Activated CD8-positive, alpha-beta T cell treated with anti-CD3 and anti-CD28 coated beads for 36 hours (primary cell): ENCODE measurements at places on chromosomes 3 and 15.

DNA sequence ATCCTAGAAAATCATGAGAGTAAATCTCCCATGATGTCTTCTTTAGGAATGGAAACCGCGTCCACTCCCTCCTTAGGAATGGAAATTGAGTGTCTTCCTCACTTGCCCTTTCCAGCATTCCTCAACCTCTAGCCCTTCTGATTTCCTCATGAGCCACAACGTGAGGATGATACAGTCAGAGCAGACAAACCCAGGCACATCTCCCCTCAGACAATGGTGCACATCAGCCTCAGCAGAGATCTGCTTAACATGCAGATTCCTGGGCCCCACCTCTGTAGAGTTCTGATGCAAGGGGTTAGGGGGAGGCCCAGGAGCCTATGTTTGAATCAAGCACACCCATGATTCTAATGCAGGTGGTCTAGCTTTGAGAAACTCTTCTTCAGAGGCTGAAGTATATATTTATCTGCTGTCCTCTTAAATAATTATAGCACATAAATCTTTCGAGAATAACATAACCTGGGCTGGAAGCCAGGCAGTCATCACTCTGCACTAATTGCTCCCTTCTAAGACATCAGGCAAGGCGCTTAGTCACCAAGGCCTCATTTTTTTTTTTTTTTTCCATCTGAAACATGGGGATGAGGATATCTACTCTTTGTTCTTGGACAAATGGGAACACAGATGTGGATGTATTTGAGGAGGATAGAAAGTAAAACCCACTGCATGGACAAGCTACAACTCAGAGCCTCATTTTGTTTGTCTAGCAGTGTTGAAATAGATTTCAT lies 81.7 kb downstream of the PRICKLE2 start:
- H3K4me1 ChIP-seq: no peaks in the 10 kb centered on the region
- no peaks in the 10 kb centered on the region for H3K27me3 ChIP-seq
- H3K4me3 ChIP-seq: no peak overlapping the region
- no peak for DNase-seq

DNA sequence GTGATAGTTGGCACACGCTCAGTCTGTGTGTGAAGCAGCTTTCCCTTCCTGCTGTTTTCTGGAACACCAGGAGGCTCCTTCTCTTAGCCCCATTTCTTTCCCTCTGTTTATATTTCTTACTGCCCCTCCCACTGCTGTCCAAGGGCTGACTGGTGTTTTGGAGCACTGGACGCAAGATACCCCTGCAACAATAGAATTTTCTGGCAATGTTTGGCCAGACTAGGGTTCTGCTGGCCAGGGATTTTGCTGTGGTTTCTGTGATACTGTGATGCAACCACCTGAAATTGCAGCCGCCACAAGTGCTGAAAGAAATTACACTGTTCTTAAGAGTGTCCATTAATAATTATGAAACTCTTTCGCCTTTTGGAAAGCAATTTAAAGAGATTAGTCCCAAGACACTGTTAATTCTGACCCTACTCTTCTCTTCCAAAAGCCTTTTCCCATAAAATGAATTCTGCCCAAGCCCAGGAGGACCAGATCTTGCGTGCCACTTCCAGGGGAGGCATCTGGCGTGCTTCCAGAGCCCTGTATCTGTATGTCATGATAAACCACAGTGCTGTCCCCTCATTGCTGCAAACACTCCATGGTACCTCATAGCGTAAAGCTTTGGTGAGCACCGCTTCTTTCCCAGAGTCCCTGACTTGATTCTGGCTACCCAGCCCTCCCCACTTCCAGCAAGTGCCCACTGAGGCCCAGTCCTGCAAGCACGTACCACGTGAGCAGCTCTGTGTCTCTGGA lies 159.4 kb upstream of the CHRM5 start:
- no peaks in the 10 kb centered on the region for H3K36me3 ChIP-seq
- H3K27me3 ChIP-seq: peaks cover 2% of the 10 kb centered on the region
- H3K4me3 ChIP-seq: no peak overlapping the region
- H3K27ac ChIP-seq: no peak overlapping the region

GRCh38 chr3:150985711-150986110 lies 13.2 kb upstream of the CLRN1 start:
- H3K4me3 ChIP-seq: no peak overlapping the region
- no peak for DNase-seq
- H3K4me1 ChIP-seq: no peaks in the 10 kb centered on the region
- no peaks in the 10 kb centered on the region for H3K36me3 ChIP-seq

DNA sequence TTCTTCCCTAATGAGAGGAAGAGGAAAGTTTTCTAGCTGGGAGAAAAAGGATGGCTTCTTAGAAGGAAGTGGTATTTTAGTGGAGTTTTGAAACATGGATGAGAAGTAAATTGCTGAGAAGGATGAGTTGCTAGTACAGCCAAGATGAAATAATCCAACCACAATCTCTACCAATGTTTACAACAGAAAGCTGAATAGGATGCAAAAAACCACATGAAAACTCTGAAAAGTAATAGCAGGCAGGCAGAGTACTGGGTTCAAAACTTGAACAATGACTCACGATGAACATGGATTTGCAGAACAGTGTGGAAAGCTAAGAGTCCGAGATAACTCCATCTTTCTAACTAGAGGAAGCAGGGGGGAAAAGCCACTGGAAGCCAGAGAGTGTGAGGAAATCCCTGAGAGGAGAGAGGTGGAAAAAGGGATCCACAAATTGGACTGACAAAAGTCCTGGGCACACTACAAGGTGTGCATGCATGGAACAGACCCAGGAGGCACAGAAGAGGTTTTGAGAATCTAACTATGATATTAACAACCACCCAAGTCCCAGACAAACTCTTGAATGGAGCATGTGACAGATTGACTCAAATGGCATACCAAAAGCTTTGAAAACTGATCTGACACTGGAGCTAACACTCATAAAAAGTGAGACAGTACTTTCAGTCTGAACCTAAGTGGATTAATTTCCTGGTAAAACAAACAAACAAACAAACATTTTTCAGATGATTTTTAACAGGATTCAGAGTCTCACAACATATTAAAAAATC lies 76.7 kb downstream of the ST6GAL1 start:
- no peaks in the 10 kb centered on the region for H3K27me3 ChIP-seq
- peaks cover 55% of the 10 kb centered on the region for H3K36me3 ChIP-seq
- no peak overlapping the region for H3K4me3 ChIP-seq
- H3K27ac ChIP-seq: peak overlapping the region; percentile 27
- no peak for DNase-seq
- H3K4me1 ChIP-seq: peaks cover 62% of the 10 kb centered on the region
